ENCODE measurements at places on chromosomes 7 and 10. TPM values are rescaled to one million over a fixed set of nuclear protein-coding genes. Genes with fewer than 3 reads are reported as not detected.
A peak's percentile ranks its signal among the peaks of the same experiment; 100 is the strongest.

The NOBOX gene
- not detected for total RNA-seq

The DNAH11 gene
- under 0.01 TPM for total RNA-seq

The MCMBP gene
- 64.4 TPM for total RNA-seq

The EN2 gene
- total RNA-seq, result not detected

The SPDYE5 gene
- total RNA-seq, result not detected

The LRRD1 gene
- under 0.01 TPM for total RNA-seq

The HOXA3 gene
- 0.90 TPM for total RNA-seq

The TUBB8 gene
- total RNA-seq, result not detected

The CELF2 gene
- 5.6 TPM for total RNA-seq

DNA sequence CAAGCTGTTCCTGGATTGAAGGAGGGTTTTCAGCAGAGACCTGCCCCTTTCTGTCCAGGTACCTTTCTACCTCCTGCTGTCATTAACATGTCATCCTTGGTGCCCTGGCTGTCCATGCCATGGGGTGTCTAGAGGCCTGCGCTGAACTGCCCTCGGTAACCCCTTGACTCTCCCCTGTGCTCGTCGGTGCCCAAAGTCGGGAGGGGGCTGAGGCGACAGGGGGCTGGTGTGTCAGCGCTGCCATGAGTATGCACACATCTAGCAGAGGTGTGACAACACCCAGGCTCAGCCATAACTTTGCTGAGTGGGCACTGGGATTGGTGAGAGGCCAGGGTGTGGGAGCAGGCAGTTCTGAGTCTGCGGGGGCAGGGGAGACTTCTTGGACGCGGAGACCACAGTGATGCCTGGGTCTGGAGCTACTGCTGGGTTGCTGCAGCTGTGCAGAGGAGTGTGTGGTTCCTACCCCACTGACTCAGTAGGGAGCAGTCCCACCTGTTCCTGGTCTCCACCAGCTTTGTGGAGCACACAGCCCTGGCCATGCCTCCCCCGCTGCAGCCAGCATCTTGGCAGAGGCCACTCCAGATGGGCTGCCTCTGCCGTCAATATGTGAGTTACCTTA lies 376.2 kb upstream of the SEMA3C start:
- no peak for DNase-seq

DNA sequence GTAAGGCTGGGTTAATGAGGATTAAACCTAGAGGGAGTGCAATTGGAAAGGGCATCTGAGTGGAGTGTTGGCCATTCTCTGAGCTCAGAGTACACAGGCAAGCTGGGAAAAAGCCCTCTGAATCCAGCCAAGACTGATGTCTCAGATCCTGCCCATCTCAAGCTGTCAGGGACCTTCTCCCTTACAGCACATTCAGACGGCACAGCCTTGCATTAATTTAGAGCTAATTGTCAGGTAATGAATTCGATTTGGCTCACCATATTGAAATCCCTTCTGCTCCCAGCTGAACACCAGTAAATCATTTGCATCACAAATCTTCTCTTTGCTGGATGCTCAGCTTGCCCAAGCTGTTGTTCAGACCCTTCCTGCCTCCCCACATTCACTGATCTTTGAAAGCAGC lies 399.3 kb upstream of the PODXL start:
- no peak for DNase-seq

- DNase-seq, result peak; percentile 13
Observed at GRCh38 chr7:112573302-112574039, 92.7 kb downstream of the LSMEM1 start.

- no peak for DNase-seq
Observed at GRCh38 chr7:77838929-77839491, 40.4 kb downstream of the PHTF2 start.

GRCh38 chr10:30092151-30092790 lies 32.9 kb upstream of the JCAD start:
- DNase-seq, result peak; percentile 77

DNA sequence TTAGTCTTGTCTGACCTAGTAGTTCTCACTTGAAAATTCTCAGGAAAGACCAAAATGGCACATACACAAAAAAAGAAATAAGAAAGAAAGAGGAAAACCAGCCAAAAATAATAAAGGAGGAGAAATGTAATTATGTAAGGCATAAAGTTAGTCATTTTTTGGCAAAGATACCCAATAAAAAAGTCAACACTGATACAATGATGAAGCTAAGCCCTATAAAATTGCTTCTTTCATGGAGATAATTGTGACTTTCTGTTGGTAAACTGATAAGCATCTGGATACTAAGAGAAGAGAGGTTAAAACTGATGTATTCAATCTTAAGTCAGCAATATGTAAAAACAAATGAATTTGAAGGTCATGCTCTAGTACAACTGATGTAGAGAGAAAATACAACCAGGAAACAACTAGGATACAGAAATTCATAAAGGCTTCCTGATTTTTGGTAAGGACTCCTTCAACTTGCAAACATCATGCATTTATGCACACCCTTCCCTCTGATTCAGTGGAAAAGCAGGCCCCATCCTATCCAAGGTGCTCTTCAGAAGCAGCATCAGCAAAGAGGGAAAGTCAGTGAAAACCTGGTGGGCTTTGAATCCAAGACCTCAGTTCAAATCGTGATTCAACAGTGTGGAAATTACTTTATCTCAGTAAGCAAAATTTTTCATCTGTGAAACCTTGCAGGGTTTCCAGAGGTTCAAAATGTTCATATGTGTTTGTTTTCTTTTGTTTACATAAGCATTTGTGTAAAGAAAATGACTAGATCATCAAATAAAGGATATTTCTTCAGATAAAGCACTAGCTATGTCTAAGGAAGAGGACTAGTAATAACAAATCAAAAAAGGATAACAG lies 32.6 kb downstream of the IMMP2L start:
- DNase-seq, result peak; percentile 5

- DNase-seq, result peak; percentile 69
Observed at GRCh38 chr7:2632733-2633537, 1.1 kb downstream of the TTYH3 start.

- DNase-seq, result no peak
Observed at GRCh38 chr7:55152516-55152915, 133.7 kb downstream of the EGFR start.

GRCh38 chr7:39721919-39722597 lies 98.7 kb downstream of the RALA start:
- DNase-seq, result no peak

DNA sequence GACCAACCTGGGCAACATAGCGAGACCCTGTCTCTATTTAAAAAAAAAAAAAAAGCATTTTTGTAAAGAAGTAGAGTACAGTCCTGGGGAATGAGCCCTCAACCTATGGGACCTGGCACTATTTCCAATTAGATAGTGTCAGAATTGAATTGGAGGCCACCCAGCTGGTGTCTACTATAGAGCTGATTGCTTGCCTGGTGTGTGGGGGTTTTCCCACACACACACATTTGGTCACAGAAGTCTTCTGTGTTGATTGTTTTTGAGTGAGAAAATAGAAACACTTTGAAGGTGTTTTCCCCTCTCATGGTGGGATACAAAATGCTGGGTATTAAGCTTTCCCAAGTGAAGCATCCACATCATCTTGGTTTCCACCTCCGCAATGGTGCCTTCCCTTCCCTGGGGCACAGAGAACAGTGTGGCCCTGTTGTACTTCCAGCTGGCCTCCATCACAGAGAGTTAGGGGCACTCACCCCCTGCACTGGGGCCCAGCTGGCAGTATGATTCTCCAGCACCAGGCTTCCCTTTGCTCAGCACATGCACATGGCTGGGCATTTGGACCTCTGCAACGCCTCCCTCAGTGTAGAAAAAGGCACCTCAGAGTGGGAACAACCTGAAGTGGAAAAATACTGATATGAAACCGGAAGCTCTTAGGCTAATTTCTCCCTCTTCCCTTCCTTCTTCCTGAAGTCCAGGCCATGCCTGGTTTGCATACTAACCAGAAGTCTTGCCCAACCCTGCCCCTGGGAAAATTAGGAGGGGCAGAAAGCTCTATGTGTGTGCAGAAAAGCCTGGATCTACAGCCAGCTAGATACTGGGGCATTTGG lies 10.7 kb upstream of the NFKB2 start:
- peak; percentile 40 for DNase-seq

DNA sequence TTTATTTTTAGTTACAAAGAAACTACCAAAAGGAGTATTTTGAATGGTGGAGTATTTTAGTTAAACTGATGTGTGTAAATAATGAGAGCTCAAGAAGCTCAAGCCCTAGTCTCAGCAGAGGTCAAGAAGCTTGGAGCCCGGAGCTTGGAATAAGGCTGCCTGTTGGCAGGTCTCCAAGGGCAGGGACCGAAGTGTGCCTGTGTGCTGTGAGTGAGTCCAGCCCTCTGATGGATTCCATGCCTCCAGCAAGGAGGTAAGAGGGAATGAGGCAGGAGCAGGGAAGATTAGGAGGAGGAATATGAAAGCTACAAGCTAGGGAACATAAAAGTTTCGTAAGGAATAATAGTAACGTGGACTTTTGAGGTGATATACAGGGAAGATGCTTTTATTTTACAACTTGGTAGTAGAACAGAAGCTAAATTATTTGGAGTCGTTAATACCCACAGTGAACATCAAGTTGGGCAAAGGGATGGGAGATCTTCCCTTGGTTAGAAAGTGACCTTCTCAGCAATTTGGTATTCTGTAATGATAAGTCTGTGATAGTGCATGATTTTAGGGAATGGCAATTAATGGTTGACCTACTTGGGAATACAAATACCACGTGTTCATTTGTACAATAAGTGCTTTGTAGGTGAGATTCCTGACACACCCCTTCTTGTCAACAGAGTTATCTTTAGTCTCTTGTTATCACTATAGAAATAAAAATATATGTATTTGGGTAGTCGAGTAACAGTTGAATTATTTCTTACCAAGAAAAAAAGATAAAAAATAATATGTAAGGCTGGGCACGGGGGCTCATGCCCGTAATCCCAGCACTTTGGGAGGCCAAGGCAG lies 4.6 kb downstream of the SEC23IP start:
- no peak for DNase-seq

DNA sequence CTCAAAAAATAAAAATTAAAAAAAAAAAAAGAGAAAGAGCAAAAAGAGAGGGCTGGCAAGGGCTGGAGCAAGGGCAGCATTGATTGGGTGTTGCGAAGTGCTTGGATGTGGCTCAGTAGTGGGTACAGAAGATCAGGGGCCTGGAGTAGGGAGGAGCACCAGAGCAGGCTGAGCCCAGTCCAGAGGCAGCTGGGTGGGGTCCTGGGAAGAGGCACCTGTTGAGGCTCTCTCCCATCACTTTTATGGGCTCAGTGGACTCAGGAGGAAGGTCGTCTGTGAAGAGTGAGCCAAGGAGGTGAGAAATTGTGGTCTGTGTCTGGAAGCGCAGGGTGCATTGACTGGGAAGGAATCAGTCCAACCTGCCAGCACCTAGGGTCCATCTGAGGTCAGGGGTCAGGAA lies 11.8 kb upstream of the ZMIZ2 start:
- no peak for DNase-seq

DNA sequence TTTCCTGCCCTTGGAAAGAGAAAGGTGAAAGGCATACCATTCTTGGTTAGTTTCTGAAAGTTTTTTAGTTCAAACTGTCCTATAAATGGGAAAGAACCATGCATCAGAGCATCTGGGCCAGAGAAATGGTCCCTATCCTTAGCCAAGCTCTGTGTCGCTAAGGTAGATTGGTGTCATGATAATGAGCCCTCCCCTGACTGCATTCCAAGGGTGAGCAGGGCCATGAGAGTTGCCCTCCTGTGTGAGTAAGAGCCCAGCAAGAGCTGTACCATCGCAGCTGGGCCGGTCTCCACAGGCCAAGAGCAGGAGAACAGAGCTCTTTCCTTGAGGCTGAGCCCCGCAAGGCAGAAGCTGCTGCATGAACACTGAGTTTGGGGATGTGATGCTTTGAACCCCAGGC lies 30.3 kb downstream of the GRB10 start:
- DNase-seq, result no peak

- no peak for DNase-seq
Observed at GRCh38 chr10:120734483-120735078, 116.6 kb upstream of the WDR11 start.

DNA sequence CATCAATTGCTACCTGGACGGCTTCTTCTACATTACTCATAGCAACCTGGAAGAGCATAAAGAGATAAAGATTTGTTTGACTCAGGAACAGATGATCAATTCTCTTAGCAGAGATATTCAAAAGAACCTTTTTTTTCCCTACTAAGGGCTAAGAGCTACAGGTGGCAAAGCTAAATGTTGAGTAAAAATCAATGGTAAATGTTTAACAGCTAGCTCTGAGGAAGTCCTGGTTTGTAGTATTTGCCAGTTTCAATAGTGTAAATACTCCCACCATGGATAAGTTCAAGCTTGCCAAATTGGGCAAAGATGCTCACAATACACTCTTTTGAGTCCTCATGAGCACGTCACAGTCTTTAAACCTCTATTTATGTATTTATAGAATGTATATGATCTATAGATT lies 64.0 kb downstream of the AKR1E2 start:
- DNase-seq, result no peak
